Ovary (tissue), 10 donors: ENCODE measurements at places on chromosomes 16 and 17. TPM values are rescaled to one million over a fixed set of nuclear protein-coding genes. Genes with fewer than 3 reads are reported as not detected.

- H3K27me3 ChIP-seq, result no peaks in the 10 kb centered on the region
- peaks cover 9% of the 10 kb centered on the region for H3K4me1 ChIP-seq
- DNase-seq, result no peak
- H3K27ac ChIP-seq, result no peak overlapping the region
- no peaks in the 10 kb centered on the region for H3K36me3 ChIP-seq
These were observed 15.9 kb downstream of the TBX2 start for GRCh38 chr17:61415374-61416210.

- DNase-seq, result no peak
- H3K36me3 ChIP-seq, result no peaks in the 10 kb centered on the region
- no peak overlapping the region for H3K27ac ChIP-seq
- H3K4me3 ChIP-seq, result no peak overlapping the region
These were observed 3.7 kb downstream of the KIF22 start for GRCh38 chr16:29794231-29794710.

DNA sequence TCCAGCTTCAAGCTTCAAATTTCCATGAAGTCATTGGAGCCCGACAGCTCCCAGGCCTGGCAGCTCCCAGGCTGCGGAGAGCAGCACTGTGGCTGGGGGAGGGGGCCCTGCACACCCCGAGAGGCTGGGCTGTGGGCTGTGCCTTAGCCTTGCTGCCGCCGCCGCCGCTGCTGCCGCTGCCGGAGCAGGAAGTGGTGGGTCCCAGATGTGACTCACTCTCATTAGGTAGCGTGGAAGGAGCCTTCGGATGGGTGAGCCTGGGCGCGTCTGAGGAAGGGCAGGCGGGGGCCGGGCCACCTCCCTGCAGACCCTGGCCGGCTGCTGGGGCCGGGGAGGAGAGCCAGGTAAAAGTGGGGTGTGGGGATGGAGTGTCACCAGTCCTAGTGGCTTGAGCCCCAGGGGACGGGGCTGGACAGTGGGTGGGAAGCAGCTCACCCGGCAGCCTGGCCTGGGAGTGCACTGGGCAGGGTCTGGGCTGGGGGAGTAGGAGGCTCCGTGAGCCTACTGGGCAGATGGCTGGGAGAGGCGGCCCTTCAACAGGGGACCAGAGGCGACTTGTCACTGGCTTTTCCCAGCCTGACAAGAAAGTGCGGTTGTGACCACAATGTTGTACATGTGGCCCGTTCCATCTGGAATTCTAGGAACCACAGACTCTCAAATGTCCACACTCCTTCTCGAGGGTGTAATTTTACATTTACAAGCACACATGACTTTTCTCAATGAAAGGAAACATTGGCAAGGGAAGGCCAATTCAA lies at the start of gene ADCY7:
TSS of gene ADCY7 (plus strand) at position 215 of the 755 bp plus-strand sequence. CDS start 21,629 bp downstream, outside the sequence.
- H3K4me3 ChIP-seq, result no peak within 1 kb of the TSS
- H3K27ac ChIP-seq, result peak within 1 kb of the TSS; percentile 48
- H3K4me1 ChIP-seq, result peaks cover 7% of the 10 kb centered on the region
- no peaks in the 10 kb centered on the region for H3K36me3 ChIP-seq
- DNase-seq, result peak; percentile 60

DNA sequence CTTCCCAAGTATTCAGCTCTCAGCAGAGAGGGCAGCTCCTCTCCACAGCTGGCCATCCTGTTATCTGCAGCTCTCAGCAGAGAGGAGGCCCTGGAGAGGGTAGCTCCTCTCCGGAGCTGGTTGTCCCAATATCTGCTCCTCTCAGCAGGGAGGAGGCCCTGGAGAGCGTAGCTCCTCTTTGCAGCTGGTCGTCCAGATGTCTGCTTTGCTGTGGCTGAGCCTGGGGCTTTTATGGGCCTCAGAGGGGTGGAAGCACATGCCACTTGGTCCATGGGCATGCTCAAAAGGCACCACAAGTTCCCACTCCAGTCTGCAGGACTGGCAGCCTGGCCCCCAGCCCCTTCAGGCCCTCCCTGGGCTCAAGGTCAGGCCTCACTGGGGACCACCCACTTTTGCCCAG lies 314.3 kb downstream of the KCNJ2 start:
- DNase-seq, result no peak
- no peak overlapping the region for H3K4me3 ChIP-seq
- H3K36me3 ChIP-seq, result no peaks in the 10 kb centered on the region
- H3K4me1 ChIP-seq, result no peaks in the 10 kb centered on the region
- H3K27ac ChIP-seq, result no peak overlapping the region

DNA sequence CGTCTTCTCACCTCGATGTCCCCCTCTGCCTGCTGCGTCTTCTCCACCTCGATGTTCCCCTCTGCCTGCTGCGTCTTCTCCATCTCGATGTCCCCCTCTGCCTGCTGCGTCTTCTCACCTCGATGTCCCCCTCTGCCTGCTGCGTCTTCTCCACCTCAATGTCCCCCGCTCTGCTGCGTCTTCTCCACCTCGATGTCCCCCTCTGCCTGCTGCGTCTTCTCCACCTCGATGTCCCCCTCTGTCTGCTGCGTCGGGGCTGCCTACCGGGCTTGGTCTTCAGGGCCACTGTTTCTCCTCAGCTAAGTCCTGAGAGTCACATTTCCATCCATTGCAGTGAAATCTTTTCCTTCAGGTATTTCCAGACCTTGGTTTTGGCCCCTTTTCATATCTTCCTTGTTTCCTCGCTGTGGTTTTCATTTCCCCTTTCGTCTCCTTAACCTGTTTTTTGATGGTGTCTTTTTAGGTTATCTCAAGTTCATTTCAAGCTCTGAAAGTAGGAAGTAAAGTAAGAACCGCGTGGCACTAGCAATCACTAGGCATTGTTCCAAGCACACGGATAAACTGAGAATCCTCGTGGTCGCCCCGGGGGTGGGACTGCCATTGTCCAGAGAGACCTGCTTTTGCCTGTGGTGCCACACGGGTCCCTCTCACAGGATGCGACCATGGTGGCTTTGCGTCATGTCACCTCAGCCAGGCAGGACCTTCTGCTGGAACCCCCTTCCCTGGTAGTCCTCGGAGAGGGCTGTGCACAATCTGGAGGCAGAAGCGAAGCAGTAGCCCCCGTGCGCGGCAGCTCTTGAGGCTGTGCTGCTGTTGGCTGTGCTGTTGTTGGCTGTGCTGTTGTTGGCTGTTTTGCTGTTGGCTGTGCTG lies 9.5 kb upstream of the ZNF750 start:
- DNase-seq, result no peak
- H3K27me3 ChIP-seq, result no peaks in the 10 kb centered on the region
- no peaks in the 10 kb centered on the region for H3K36me3 ChIP-seq

DNA sequence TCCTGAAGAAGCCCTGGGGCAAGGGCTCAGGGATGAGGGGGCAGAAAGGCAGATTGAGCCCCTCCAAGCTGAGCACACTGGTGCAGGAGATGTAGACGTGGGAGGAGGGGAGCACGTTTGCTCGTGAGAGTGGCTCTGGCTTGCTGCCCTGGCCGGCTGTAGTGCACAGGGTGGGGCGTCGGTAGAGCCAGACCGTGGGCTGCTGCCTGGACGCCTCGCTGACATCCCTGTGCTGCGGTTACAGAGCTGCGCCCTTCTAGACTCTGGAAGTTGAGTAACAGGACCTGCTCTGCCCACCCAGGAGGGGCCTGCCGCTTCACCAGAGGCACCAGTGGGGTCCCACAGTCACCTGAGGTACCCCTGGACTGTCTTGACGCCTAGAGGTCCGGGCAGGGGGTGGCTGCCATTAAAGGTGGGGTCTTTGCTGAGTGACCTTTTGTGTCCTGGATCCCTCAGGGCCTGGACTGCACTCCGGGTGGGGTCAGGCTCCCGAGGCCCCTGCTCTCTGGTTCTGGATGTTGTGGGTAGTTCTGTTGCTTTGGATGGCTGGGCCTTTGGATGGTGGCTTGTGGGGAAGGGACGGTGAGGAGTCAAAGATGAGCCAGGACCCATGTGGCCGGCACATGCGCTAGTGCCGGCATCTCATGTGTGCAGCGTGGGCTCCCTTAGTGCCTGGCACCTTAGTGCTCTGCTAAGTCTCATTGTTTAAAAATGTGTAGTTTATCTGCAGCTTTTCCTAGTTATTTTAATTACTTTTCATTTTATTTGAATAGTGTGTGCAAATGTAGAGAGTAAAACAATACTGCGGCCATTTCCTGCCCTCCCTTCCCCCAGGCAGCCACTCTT lies 41.7 kb downstream of the PGS1 start:
- no peaks in the 10 kb centered on the region for H3K36me3 ChIP-seq
- H3K4me1 ChIP-seq, result no peaks in the 10 kb centered on the region
- H3K27me3 ChIP-seq, result no peaks in the 10 kb centered on the region

DNA sequence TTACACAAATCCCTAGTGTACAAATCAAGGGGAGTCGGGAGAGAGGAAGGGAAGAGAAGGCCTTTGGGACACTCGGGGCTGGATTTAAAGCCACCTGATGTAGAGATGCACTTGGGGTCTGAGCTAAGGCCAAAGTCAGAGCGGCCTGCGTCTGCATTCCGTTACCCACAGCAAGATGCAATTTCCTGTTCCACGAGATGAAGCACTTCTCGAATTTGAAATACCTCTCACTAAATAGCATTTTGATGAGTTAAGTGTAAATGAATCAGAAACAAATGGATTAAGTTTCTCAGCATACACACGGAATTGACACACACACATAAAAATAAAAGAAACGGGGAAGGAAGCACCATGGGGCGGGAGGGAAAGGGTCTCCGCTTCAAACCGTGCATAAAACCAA lies 386.0 kb downstream of the SOX9 start:
- no peak overlapping the region for H3K4me3 ChIP-seq
- no peak for DNase-seq
- no peaks in the 10 kb centered on the region for H3K27me3 ChIP-seq
- no peak overlapping the region for H3K27ac ChIP-seq
- H3K4me1 ChIP-seq, result no peaks in the 10 kb centered on the region
- H3K36me3 ChIP-seq, result no peaks in the 10 kb centered on the region

GRCh38 chr17:80957461-80957941 lies 34.1 kb upstream of the CHMP6 start:
- no peak for DNase-seq
- no peak overlapping the region for H3K4me3 ChIP-seq
- peaks cover 22% of the 10 kb centered on the region for H3K4me1 ChIP-seq
- H3K27ac ChIP-seq, result no peak overlapping the region

GRCh38 chr16:1632638-1632970 lies 20.4 kb downstream of the CRAMP1 start:
- no peak overlapping the region for H3K4me3 ChIP-seq
- no peak overlapping the region for H3K27ac ChIP-seq
- no peak for DNase-seq
- H3K4me1 ChIP-seq, result no peaks in the 10 kb centered on the region

DNA sequence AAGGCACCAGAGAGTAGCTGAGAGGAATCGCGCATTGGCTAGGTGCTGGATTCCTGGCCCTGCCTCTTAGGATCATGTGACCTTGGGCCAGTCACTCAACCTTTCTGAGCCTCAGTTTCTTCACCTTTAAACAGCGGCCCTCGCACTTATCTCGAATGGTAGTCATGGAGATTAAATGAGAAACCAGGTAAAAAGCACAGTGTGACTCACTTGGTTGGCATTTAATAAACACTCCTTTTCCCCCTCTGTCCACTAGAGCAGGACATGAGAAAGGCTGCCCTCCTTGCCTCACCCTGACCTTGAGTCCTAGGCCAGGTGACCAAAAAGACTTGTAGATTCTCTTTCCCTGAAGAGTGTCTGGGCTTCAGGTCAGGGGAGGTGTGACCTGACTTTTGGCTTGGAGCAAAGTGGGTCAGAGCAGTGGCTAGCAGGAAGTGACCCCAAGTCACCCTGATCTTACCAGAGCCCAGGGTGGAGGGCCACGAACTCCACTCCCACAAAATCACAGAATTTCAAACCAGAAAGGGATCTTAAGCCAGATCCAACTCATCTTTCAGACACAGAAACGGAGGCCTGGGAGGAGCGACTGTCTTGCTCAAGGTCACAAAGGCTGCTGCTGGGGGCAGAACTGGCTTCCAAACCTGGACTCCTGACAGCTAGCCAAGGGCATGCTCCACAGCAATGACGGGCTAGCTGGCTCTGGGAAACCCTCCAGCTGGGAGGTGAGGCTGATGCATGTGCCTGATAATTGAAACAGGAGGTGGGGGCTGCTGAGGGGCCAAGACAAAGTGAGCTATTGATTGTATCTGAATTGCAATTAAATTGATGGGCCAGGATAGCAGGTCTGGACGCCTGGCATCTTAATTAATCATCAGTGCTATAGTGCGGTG lies 65.2 kb downstream of the PIPOX start:
- H3K4me3 ChIP-seq, result no peak overlapping the region
- H3K36me3 ChIP-seq, result no peaks in the 10 kb centered on the region
- H3K27me3 ChIP-seq, result no peaks in the 10 kb centered on the region
- DNase-seq, result no peak

GRCh38 chr16:30381291-30382041 lies 895 bp downstream of the SEPTIN1 start:
- H3K27ac ChIP-seq, result no peak overlapping the region
- H3K36me3 ChIP-seq, result no peaks in the 10 kb centered on the region
- H3K4me1 ChIP-seq, result peaks cover 4% of the 10 kb centered on the region
- no peaks in the 10 kb centered on the region for H3K27me3 ChIP-seq
- DNase-seq, result peak; percentile 46
- no peak overlapping the region for H3K4me3 ChIP-seq

GRCh38 chr17:13005530-13005929 lies 12.3 kb downstream of the ELAC2 start:
- no peaks in the 10 kb centered on the region for H3K36me3 ChIP-seq
- H3K4me3 ChIP-seq, result no peak overlapping the region
- H3K4me1 ChIP-seq, result peaks cover 4% of the 10 kb centered on the region
- no peak overlapping the region for H3K27ac ChIP-seq
- no peaks in the 10 kb centered on the region for H3K27me3 ChIP-seq

GRCh38 chr16:31193874-31194273 lies 8.7 kb downstream of the PYCARD start:
- H3K4me1 ChIP-seq, result no peaks in the 10 kb centered on the region
- H3K27me3 ChIP-seq, result no peaks in the 10 kb centered on the region
- DNase-seq, result no peak
- H3K36me3 ChIP-seq, result no peaks in the 10 kb centered on the region

- H3K27ac ChIP-seq, result no peak overlapping the region
- no peaks in the 10 kb centered on the region for H3K4me1 ChIP-seq
- H3K4me3 ChIP-seq, result no peak overlapping the region
- DNase-seq, result no peak
- no peaks in the 10 kb centered on the region for H3K36me3 ChIP-seq
These were observed 61.1 kb upstream of the MTMR4 start for GRCh38 chr17:58575511-58575910.

GRCh38 chr17:67606471-67606870 lies 111.3 kb upstream of the NOL11 start:
- H3K4me1 ChIP-seq, result peaks cover 17% of the 10 kb centered on the region
- no peak overlapping the region for H3K27ac ChIP-seq
- peak; percentile 41 for DNase-seq

- no peaks in the 10 kb centered on the region for H3K36me3 ChIP-seq
- no peaks in the 10 kb centered on the region for H3K27me3 ChIP-seq
- no peak for DNase-seq
- H3K27ac ChIP-seq, result no peak overlapping the region
These were observed 6.0 kb downstream of the CLEC16A start for GRCh38 chr16:10950393-10950792.

Gene EMC8
- total RNA-seq, result 28.9 TPM

Gene CTRB2
- total RNA-seq, result not detected

Gene SYCE1L
- total RNA-seq, result 6.2 TPM

Gene TEKT1
- total RNA-seq, result 19.3 TPM

Gene XYLT1
- 8.2 TPM for total RNA-seq

Gene PYY
- not detected for total RNA-seq

Gene ITGAX
- 0.83 TPM for total RNA-seq
